Occipital lobe (tissue), 3 donors: ENCODE measurements at places on chromosomes 5 and 9. TPM values are rescaled to one million over a fixed set of nuclear protein-coding genes. Genes with fewer than 3 reads are reported as not detected.

DNA sequence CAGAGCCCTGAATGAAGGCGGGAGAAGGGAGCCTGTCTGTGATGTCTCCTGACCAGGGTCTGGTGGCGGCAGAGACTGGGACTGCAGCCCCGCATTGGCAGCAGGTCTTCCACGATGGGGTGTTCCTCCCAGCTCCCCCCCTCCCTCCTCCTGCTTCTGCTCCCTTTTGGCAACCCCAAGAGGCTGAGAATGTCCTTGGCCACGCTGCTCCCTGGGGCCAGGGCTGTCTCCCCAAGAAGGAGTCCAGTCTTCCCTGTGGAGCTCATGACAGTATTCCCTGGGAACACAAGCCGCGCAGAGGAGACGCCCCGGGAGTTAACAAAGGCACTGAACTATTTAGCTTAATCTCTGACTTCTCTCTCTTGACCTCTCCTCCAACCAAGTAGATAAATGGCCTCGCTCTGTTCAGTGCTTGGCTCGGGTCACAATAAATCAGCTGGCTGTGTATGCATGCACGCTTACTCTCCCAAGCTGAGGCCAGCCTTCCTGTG is 84.0 kb upstream of the NEURL1B start:
- DNase-seq = no peak

DNA sequence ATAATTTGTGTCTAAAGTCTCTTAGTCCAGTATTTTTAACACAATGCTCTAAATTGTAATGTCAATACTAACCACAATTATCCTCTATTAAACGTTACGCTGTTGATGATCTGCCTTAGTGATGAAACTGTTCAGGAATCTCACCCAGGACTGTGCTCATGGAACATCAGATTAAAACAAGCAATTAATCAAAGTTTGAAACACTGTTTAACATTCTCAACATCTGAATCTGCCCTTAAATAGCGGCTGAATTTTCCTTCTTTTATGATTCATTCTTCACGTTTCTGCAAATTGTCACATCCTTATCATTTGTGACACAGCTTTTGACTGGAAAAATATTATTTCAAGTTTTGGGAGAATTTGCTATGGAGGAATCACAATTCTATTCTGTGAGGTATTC is 113.8 kb downstream of the MARCHF11 start:
- DNase-seq = no peak

DNA sequence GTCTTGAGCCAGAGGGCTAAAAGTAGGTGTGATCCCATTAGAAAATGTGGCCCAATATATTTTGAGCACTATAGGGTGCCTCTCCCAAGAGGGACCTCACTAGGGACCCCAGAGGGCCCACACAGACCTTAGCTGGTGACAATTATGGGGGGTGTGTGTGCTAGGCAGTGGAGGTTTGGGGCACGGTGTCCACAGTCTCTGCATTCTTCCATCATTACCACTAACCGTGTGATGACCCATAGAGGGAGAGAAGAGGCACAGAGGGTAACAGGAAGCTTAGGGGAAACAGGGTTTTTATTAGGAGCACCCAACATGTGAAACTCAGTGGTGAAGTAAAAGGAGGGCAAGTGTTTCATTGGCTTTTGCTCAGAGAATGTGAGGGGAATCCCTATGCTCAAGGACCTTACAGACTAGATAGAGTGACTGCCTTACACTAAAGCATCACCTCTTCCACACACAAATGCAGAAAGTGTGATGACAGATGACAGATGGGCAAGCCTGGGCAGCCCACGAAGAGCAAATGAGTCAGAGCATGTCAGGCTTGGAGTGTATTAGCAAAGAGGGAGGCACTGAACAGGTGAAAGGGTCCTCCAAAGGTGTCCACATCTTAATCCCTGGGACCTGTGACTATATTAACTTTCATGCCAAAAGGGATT is 2.5 kb upstream of the ACTL7A start:
- DNase-seq = no peak

DNA sequence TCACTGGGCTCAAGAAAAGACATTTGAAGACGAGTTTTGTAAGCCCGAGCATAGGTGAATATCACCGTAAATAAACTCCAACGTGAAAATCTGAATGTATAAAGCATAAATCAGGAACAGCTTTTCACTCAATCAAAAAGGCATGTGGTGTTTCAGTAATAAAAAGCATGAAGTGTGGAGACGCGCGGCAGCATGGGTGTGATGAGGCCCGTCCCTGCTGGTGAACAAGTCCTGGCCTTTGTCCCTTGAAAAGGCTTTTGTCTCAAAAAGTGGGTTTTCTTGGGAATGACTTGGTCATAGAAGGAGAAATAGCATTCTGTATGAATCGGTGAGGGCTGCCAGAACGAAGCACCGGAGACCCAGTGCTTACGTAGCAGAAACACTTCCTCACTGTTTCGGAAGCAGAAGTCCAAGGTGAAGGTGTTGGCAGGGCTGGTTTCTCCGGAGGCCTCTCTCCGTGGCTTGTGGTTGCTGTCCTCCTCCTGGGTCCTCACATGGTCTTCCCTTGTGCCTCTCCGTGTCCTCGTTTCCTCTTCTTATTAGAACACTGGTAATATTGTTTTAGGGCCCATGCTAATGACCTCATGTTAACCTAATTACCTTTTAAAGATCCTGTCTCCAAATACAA is 24.9 kb downstream of the ROPN1L start:
- no peak for DNase-seq

- DNase-seq = no peak
Observed at GRCh38 chr5:42836070-42836769, 24.5 kb upstream of the SELENOP start.

DNA sequence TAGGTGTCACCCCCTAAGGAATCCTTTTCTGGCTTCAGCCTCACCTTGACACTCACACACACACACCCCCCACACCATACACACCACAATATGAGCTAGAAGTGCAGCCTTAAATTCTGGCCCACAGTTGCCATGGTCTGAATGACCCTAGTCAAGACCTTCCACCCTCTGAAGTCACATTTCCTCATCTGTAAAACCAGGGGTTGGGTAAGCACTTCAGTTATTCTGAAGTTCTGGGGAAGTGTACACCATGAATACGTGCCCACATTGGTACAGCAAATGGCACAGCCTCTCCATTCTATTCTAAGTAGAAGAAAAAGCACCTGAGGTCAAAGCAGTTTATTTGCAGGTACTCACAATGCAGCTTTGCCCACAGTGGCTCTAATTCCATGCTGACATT is 372.8 kb upstream of the KLF4 start:
- no peak for DNase-seq

GRCh38 chr9:11946531-11946930 is 746.7 kb upstream of the TYRP1 start:
- no peak for DNase-seq

GRCh38 chr9:126398403-126399058 is 71.9 kb downstream of the MVB12B start:
- DNase-seq = peak; percentile 74

DNA sequence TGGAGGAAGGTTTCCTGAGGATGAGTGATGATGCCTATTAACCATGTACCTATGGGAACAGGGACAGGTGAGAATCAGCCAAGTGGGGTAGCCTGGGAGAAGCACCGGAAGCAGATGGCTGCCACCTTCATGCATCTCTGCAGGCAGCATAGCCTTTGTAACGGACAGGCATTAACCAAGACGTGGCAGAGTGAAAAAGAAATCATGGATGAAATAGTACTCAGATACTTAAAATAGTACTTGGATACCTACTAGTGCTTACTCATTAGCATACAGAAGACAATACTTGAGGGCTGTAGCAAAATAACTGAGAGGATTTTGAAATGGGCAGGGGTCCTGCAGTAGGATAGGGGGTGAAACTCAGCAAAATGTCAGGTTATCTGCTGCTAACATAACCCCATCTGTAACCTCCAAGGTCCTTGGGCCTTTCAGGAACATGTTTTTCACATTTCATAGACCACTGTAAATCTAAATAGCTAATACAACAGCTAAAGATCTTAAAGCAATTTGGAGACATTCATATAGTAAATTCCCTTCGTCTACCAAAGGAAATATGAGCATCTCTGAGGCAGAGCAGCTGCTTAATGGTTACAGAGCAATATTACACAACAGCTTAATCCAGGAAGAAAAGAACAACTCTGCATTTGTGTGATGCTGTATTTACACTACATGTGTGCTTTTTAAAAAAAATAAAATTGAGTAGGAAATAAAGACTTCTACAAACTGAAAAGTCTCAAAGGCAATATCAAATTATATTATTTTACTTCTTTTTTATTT is 154.3 kb downstream of the NFIB start:
- no peak for DNase-seq

- DNase-seq = no peak
Observed at GRCh38 chr9:133526721-133527321, 2.1 kb upstream of the MYMK start.

Gene TEX48
- total RNA-seq = not detected

Gene FCN2
- total RNA-seq = not detected

Gene SPARC
- 90.8 TPM for total RNA-seq

Gene CAVIN4
- 12.9 TPM for total RNA-seq
